ENCODE measurements at places on chromosomes 11 and 22.

GRCh38 chr22:49487950-49488349 is 339.7 kb downstream of the BRD1 start:
- no peak for DNase-seq

GRCh38 chr11:23226331-23227077 is 366.2 kb upstream of the CCDC179 start:
- no peak for DNase-seq

DNA sequence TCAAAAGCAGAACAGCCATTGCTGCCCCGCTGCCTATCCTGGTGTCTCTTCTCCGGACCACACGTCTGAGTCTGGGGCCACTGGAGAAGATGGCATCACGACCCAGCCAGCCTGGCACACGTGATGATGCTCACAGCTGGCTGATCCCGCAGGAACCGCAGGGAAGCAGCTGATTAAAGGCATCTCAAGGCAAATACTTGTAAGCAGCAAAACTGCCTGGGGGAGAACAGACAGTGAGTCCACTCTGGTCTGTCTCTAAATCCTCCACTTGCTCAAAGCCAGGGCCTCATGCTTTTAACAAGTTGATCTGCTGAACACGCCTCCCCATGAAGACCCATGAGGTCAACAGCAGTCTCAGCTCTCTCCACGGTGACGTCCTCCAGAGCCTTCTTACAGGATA is 108.6 kb downstream of the BRD1 start:
- DNase-seq, result no peak

- no peak for DNase-seq
These were observed 104.6 kb upstream of the HSD17B12 start for GRCh38 chr11:43575913-43576310.

- peak; percentile 83 for DNase-seq
These were observed 12.1 kb downstream of the ELF5 start for GRCh38 chr11:34501500-34501899.

GRCh38 chr11:72721689-72722049 is 30.5 kb downstream of the ARAP1 start:
- peak; percentile 50 for DNase-seq
